ENCODE measurements at places on chromosomes 6 and 20. TPM values are rescaled to one million over a fixed set of nuclear protein-coding genes. Genes with fewer than 3 reads are reported as not detected.
A peak's percentile ranks its signal among the peaks of the same experiment; 100 is the strongest.

GRCh38 chr6:135922746-135923145 lies 71.2 kb downstream of the PDE7B start:
- DNase-seq: no peak
- H3K27me3 ChIP-seq: no peaks in the 10 kb centered on the region

- H3K27me3 ChIP-seq: no peaks in the 10 kb centered on the region
- no peak for DNase-seq
- no peak overlapping the region for H3K27ac ChIP-seq
- no peaks in the 10 kb centered on the region for H3K36me3 ChIP-seq
- no peak overlapping the region for H3K4me3 ChIP-seq
- peaks cover 5% of the 10 kb centered on the region for H3K4me1 ChIP-seq
Observed at GRCh38 chr6:21039926-21040325, 505.7 kb downstream of the CDKAL1 start.

DNA sequence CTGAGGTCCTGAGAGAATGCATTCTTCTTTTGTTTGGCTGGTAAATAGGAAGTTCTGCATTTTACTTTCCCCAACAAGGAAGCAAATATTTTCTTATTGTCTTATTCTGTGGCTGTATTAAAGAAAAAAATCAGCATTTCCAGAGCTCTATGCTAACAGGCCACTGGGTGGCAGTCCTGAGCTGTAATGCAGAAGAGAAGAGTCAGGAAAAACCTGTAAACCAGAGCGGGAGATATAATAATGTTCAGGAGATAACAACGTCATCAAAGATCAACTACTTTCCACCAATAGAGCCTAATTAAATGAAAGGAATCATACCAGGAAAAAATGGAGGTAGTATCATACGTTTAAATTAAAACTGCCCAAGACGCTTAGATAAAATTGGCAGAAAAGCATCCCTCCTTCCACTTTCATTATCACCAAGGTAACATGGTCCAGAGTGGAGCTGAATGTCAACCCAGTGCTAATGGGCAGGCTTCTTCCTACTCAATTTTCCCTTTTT lies 55.6 kb upstream of the CARMIL1 start:
- H3K27ac ChIP-seq: no peak overlapping the region
- H3K4me1 ChIP-seq: peaks cover 16% of the 10 kb centered on the region
- no peak for DNase-seq

Gene KCNK16
- total RNA-seq: not detected

GRCh38 chr6:52566853-52567279 lies 10.0 kb downstream of the TRAM2 start:
- H3K4me3 ChIP-seq: no peak overlapping the region
- DNase-seq: no peak
- peaks cover 7% of the 10 kb centered on the region for H3K36me3 ChIP-seq
- peak overlapping the region; percentile 97 for H3K27ac ChIP-seq

- no peak overlapping the region for H3K4me3 ChIP-seq
- no peak for DNase-seq
- peaks cover 50% of the 10 kb centered on the region for H3K27me3 ChIP-seq
- H3K4me1 ChIP-seq: peaks cover 13% of the 10 kb centered on the region
- no peak overlapping the region for H3K27ac ChIP-seq
- no peaks in the 10 kb centered on the region for H3K36me3 ChIP-seq
Observed at GRCh38 chr20:5908981-5909380, 41.4 kb downstream of the TRMT6 start.

Measured in chondrocyte (in vitro differentiated cells).